ENCODE measurements at places on chromosomes 7 and 10.

DNA sequence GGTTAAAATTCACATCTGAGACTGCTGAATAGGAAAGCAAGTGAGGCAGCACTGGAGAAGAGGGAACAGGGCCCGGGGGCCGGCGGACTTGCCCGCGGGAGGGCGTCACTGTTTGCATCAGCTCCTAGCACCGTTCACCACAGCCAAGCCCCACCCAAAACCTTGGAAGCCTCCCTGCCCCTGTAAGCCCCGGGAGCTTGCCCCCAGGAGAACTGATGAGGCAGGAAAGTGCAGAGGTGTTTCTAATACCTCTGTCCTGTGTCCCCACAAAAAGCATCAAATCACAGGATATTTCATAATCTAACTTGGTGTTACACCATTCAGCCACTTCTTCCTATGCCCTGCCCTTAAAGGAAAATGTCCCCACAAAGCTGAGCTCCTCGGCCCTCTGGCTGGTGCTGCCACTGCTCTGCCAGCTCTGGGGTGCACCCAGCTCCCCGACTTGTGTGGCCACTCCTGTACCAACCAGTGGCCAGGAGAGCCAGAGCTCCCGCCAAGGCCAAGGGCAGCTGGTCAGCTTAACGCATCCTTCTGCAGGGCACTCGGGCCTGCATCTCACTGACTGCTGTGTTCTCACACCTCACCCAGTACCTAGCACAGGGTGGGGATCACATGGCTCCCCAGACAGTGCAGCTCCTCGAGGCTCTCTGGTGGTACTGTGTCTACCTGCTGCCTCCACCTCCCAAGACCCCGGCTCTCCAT is 47.3 kb upstream of the CNPY1 start:
- DNase-seq, result no peak

GRCh38 chr7:111274857-111275256 is 183.9 kb downstream of the LRRN3 start:
- DNase-seq, result no peak

DNA sequence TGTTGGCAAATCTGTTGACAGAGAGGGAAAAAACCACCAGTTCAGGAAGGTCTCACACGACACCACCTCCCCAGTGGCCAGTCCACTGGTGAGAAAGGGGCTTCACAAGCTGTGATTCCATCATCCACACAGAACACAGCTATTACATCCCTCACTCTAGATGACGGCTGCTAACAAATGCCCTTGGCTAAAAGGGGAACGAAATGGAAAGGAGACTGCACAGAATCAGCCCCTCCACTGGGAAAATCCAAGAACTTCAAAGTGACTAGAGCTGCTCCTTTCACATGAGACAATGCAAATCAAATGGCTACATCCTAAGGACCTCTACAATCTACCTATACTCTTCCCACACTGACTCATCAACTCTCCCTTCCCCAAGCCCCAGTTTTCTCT is 5.6 kb downstream of the PARP12 start:
- DNase-seq, result no peak

DNA sequence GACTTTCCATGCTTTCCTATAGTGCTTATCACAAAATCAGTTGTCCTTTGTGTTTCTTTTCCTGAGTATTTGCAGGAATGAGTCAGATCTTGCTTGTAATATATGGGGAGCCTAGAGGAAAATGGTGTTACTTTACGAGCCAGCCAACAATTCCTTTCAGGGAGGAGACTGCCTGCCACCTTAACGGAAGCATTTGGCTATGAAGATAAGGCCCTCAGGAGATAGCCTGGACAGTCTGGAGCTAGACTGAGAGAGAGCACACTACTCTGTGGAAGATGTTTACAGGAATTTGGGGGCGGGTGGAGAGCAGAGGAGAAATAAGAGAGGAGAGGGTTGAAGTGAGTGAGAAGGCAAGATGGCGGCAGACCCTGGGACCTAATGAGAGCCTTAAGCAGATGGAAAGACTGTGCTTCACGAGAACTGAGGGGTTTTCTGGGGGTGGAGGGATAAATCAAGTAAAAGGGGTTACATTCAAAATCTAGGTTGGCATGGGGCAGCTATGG is 126.3 kb downstream of the SNX10 start:
- no peak for DNase-seq

- DNase-seq, result no peak
These were observed 68.5 kb downstream of the NHLRC2 start for GRCh38 chr10:113922787-113923570.

- DNase-seq, result no peak
These were observed 182.2 kb downstream of the CAMK1D start for GRCh38 chr10:12531305-12532220.

DNA sequence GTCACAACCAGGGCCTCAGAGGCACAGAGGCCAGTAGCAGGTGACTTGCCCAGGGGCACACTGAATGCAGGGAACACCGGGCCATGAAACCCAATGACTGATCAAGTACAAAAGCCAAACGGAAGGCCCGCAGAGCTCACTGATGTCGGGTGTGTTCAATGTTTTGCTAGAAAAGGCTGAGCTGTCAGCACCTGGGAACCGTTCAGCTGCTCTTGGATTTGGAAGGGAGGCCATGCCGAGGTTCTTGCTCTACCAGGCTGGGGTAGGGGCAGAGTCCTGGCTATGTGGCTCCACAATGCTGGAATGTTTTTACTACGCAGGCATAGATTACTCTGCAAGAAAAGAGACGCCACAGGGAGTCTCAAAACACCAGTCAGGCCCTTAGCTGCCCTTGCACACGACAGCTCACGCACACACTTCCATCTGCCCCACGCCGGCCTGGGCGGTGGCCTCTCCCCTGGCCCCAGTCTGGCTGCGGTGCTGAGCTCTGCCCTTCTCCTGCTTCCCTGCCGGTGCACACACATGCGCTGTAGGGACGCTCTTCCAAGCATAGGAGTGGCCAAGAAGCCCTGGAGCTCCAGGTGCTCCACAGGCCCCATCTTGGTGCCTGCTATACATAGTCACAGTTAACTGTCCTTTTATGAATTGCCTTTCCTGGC is 79.9 kb downstream of the ZRANB1 start:
- no peak for DNase-seq

GRCh38 chr10:8594176-8594575 is 539.7 kb downstream of the GATA3 start:
- no peak for DNase-seq

GRCh38 chr10:74585231-74586087 is 240.9 kb upstream of the KAT6B start:
- DNase-seq, result no peak

DNA sequence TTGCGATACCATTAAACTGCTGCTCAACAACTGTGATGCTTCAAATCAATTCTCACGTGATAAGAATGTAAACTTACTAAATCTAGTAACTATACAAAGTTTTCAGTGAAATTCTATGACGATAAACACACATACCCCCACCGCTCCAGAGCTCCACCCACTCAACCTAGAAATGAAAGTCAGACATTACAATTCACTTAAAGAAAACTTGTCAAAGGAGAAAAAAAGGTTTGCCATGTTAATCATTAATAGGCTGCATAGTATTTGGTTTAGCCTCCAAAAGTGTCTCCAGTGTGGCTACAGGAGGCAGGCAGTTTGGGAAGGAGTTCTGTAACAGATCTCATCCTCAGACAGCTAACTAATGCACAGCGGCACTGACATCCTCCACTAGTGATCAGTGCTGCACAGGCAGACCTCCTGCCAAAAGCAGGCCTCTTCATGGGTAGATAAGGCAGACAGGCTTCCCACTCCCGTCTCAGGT is 3.1 kb downstream of the HERPUD2 start:
- DNase-seq, result no peak

DNA sequence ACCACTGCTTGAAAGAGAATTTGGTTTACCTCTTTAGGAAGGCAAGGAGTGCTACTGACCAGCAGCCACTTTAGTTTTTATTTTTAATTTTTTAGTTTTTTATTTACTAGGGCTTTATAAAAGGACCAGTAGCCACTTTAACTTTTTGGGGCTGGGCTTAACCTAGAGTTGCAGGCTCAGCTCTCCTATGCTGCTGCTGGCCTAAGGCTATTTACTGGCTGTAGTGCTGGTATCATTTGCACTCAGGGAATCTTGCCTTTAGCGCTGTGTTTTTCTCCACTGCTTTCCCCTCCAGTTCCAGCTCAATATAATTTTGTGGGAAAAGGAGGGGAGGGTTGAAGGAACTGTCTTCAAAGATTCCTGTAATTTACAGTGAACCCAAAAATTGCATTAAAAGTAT is 13.4 kb downstream of the HPS1 start:
- no peak for DNase-seq

DNA sequence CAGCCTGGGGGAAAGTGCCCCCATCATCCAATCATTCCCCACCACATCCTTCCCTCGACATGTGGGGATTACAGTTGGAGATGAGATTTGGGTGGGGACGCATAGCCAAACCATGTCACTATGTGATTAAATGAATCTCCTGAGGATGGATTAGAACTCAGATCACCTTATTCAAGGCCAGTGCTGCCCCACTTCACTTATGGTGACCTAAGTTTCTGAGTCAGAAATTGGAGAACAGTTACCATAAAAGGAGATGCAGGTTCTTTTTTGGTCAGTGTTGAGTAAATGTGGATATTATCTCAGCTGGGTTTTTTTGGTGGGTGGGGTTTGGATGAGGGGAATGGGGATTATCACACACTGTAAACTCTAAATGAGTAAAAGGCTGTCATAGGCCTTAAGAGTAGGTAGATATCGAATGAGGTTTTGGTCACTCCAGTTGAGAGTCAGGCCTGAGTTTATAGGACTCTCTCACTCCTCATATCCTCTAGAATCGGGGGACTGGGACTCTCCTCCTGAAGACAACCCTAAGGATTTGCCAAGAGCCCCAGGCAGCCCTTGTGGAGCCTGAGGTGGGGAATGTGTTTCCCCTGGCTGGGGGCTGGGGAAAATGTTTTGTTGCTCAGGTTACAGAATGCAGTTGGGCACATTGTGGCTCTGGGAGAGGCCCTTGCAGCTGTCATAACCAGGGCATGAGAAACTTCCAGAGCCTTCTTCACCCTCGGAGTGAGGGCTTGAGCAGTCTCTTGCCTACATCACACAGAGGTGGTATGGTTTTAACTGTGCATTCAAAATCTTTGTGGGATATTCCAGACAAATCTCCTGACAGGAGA is 213.0 kb downstream of the BAMBI start:
- DNase-seq, result no peak

DNA sequence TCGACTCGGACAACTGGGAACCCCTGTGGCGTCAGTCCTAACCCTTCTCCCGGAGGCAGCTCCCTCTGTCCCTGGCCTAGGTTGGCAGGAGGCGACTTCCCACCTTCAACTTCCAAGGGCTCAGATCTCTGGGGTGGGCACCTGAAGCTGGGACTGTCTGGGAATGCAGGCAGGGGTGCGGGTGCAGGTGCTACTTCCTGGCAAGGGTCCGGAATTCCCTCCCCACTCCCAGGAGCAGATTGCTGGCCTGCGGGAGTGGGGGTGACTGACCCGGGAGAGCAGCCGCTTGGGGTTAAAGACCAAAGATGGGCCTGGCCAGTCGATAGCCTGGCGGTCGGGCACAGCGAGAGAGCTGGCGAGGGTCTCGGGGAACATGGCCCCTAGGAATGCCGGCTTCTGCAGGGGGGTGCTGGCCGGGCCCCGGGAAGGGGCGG is 387 bp downstream of the EPHA1 start:
- DNase-seq, result no peak

- DNase-seq, result no peak
These were observed 358.1 kb upstream of the NUPR2 start for GRCh38 chr7:56474271-56474670.

GRCh38 chr7:150942001-150942590 is 36.0 kb downstream of the KCNH2 start:
- DNase-seq, result no peak

- no peak for DNase-seq
These were observed 32.0 kb upstream of the ZCCHC24 start for GRCh38 chr10:79477456-79477855.

- no peak for DNase-seq
These were observed 1080.4 kb downstream of the CNTNAP2 start for GRCh38 chr7:147197006-147197405.

GRCh38 chr10:47381427-47382379 is 2.4 kb downstream of the ZNF488 start:
- no peak for DNase-seq

- no peak for DNase-seq
These were observed 75.1 kb downstream of the FOXI2 start for GRCh38 chr10:127812041-127812440.

GRCh38 chr10:78852466-78853240 is 216.1 kb upstream of the ZMIZ1 start:
- no peak for DNase-seq

DNA sequence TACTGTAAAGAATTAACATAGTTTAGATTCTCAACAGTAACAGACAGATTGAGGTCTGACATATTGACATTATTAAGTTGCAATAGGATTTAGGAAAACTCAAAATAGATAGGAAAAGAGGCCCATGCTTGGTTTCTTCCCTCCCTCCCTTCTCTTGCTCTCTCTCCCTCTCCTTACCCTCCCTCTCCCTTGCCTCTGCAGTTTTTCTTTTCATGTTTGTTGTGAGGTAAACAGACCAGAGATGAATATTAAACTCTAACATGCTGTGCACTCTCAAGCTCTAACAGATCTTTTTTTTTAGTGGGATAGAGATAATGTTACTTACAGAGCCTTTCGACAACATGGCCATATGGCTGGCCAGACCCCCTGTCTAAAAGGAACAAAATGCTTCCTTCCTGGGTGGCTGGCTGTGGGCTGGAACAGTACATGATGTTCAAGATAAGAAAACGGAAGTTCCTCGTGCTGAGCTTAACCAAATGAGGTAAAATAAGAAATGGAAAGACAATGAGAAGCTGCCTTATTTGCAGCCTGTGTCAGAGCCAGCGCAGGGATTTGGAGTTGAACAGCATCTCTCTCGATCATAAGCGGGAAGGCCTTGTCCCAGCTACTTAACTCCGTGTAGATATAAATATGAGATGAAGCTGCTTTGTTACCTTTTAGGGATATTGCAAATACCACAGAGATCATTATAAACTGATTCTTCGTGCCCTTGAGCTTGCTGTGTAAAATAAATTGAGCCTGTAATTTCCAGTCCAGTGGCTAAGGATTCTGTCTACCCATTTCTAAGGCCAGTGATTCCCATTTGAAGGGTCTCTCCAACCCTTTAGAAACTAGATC is 391.9 kb upstream of the NPVF start:
- no peak for DNase-seq

DNA sequence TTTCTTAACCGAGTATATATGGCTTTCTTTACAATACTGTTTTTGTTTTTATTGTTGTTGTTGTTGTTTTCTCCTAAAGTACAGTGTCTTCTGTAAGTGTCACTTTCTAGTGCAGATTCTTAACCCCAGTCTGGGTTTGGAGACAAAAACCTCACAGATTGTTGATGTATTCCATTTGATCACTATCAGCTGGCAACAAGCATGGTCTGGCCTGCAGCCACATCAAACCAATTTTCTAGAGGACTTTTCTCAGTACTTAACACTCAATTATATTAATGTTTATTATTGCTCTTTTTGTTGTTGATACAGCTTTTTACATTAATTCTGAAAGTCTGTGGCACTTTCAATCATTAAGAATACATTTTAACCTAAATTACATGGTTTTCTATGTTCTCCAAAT is 17.1 kb downstream of the LRRN3 start:
- no peak for DNase-seq

DNA sequence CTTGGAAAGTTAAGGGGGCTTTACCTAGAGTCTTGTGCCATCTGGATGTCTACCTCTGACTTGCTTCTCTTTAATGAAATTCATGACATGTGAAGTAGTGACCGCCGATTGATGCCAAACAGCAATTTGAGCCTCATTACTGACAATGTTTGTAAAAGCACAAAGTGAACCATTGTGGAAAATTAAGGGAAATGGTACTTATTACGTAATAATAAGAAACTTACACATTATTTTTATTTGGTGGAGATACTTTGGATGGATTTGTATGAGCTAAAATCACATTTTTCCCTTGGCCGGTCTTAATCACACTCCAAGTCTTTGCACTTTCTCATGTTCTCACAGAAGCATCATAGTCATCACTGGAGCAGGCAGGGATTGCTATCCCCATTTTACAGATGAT is 265.1 kb upstream of the KLF6 start:
- DNase-seq, result no peak
